Transverse colon (tissue), 4 donors: ENCODE measurements at places on chromosomes 7 and 10. TPM values are rescaled to one million over a fixed set of nuclear protein-coding genes. Genes with fewer than 3 reads are reported as not detected.

Gene FIGNL1
- 4.9 TPM for total RNA-seq

Gene HTR5A
- not detected for total RNA-seq

Gene INSYN2A
- total RNA-seq: not detected

Gene SH3PXD2A
- 26.5 TPM for total RNA-seq

Gene IL6
- total RNA-seq: 1.9 TPM

Gene TAS2R41
- total RNA-seq: not detected

Gene OR9A2
- not detected for total RNA-seq

Gene CFAP46
- total RNA-seq: not detected
